ENCODE measurements at places on chromosomes 5 and 9.
A peak's percentile ranks its signal among the peaks of the same experiment; 100 is the strongest.

DNA sequence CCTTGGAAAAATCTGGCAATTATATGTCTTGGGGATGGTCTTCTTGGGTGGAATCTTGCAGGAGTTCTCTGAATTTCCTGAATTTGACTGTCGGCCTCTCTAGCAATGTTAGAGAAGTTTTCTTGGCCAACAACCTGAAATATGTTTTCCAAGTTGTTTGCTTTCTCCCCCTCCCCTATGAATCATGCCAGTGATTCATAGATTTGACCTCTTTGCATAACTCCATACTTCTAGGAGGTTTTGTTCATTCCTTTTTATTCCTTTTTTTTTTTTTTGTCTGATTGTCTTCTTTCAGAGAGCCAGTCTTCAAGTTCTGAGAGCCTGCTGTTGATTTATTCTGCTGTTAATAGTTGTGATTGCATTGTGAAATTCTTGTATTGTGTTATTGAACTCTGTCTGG lies 56.7 kb upstream of the SLC44A1 start:
- no peak for DNase-seq

- no peak for DNase-seq
Measured at GRCh38 chr5:6218517-6218916, 159.8 kb downstream of the MED10 start.

GRCh38 chr5:143471041-143471509 lies 67.6 kb upstream of the NR3C1 start:
- DNase-seq, result no peak

DNA sequence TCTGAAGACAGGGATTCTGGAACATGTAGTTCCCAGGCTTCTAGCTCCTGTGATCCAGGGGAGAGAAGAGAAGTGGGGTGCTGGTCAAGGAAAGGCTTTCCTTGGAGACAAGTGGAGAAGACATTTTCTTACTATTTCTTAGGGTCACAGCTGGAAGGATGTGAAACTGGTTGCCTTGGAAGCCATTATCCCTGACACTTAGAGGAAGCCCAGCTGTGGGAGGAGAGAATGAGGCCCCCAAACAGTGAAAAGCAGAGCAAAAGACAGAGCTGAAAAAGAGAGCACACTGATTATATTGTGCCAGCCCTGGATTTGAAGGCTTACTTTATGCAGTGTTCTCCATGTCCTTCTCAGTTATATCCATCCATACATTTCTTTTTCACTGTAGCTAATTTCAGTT lies 17.5 kb upstream of the SHB start:
- DNase-seq, result no peak

GRCh38 chr5:145846081-145846480 lies 10.9 kb upstream of the PRELID2 start:
- no peak for DNase-seq

DNA sequence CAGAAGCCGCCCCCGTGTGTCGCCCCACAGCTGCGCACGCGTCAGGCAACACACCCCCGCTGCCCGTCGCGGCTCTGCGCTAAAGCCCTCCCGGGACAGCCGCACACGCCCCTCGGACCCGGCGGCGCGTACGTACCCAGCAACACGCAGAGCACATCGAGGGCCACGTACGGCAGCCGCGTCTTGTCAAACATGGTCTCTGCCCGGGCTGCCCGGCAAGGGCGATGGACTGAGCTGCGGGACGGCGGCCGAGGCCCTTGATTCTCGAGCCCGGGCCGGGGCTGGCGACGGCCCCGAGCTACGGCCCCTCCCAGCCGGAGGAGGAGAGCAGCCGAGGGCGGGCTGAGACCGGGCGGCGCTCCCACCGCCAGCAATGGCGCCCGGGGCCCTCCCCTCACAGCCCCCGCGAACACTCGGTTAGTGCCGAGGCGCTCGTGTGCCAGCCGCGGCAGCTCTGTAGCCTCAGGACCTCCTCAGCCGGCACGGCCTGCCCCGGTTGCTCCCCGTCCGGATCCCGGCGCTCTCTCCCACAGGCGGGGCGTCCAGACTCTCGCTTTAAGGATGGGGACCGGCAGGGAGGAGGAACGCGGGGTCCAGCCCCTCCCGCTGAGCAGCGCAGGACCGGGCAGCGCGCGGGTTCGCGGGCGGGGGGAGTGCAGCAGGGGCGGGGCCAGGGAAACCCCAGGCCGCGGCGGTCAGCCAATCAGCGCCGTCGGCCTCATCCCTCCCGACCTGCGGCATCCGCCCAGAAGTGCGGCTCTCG lies at the start of gene PLPP1:
PLPP1 (minus strand) TSS at position 529 of the 763 bp plus-strand sequence; CDS start at position 194, 335 bp downstream.
- DNase-seq, result peak; percentile 88

- DNase-seq, result no peak
Measured at GRCh38 chr5:80057921-80058320, 22.8 kb downstream of the THBS4 start.

DNA sequence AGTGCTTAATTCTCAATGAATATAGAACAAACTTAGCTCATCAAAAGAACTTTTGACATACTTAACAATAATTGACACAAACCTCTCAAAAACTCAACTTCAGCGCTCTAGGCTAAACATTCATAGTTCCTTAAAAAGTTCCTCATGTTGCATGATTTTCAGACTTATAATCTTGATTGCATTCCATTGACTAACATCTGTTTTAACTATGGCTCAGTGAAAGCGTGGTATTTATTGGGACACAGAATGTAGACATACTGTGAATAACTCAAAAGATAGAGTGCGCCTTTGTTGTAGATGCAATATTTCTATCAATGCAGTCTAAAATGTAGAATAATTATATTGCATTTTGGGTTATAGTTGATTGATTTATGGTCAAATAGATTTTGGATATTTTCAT lies 227.1 kb upstream of the HAPLN1 start:
- no peak for DNase-seq

DNA sequence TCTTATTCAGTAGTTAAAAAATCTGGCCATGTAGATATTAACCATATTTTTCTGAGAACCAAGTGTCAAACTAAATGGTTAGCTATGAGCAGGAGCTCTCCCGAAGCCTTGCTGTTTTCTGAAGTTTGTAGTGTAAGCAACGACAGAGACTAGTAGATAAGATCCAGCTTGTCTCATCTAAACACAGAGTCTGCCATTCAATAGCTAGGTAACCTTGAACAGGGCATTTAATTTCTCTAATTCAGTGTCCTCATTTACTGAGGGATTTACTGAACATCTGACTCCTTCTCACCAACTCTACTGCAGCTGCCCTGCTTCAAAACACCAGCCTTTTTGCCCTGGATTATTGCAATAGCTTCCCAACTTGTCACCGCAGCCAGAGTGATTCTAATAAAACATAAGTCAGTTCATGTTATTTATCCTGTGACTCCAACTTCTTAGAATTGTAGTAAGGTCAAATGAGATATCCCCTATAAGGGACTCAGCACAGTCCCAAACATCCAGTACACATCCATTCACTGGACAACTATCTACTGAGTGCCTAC lies 337.0 kb downstream of the PLK2 start:
- no peak for DNase-seq

DNA sequence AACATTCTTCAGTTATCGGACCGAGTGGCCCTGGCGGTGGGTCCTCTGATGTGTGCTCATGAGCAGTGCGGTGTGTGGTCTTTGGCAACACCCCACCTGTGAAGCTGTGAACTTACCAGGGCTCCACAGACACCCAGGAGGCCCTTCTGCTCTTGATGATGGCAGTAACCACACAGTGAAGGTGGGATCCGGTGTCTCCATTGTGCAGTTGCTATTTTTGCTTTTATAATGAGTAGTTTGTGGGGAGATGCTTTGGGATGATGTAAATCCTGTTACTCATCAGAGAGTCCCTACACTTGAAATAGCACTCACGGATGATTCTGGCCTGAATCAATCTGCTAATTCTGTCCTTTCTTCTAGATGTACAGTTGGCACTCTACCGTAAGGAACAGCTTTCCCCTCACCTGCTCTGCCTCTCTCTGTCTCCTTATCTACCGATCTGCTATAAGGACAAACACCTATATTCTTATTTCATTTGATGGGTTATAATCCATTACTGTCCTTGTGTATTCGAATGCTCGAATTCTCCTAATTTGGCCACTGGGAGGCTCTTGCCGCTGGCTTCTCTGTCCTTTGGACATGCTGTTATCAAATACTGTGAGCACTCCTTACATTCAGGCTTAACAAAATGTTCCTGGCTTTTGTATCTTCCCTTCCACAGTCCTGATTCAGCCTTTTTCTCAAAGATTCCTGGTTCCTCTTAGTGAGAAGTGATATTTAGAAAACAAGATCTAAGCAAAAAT lies 20.2 kb downstream of the ATPSCKMT start:
- DNase-seq, result no peak

GRCh38 chr5:145764325-145764724 lies 70.8 kb downstream of the PRELID2 start:
- DNase-seq, result no peak

DNA sequence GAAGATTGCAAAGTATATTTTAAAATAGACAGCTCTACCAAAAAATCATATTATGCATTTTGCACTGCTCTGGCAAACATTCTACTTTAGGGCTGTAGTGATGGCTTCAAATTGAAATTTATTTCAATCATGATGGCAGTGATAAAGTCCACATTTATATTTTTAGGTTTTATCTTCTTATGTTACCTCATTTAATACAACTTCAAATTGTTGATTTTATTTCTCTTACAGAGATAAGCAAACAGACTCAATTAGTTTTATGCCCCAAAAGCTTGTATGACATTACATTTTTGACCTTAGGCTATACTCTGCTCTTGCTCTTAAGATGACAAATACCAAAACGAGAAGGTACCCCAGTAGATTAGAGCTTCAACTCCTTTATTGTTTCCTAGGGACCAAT lies 87.4 kb downstream of the CYLC2 start:
- no peak for DNase-seq

DNA sequence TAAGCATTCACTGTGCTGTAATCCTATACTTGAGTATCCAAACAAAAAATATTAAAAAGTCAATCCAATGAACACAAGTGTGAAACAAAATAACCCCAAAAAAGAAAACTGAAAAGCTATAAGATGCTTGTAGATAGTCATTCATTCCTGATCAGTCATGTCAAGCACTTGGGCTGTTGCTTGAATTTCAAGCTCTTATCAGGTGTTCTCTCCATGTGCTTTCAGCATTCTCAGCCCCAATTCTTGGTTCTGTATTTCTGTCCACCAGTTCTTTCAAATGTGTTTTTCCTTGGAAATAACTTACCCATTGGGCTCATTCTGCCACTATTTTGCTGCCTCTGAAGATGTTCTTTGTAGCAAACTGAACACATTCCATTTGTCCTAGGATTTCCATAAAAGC lies 4.7 kb downstream of the ZFAND5 start:
- no peak for DNase-seq

DNA sequence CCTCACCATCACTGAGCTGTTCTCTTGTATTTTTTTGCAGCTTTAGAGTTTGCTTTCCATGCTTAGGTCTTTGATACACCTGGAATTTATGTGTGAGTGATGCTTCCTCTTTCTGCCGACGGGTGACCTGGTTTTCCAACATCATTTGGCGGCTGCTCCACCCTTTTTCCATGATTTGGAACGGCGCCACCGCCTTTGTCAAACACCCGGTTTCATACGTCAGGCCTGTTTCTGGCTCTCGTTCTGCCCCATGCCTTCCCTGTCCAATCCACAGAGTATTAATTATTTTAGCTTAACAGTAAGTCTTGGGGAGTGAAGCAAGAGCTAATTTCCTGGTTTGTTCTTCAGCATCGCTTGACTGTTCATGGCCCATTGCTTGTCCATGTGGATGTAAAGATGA lies 30.2 kb downstream of the CACNA1B start:
- no peak for DNase-seq

GRCh38 chr9:16545639-16546038 lies 324.8 kb downstream of the BNC2 start:
- no peak for DNase-seq

GRCh38 chr9:110175275-110175968 lies 32.5 kb downstream of the C9orf152 start:
- DNase-seq, result no peak

DNA sequence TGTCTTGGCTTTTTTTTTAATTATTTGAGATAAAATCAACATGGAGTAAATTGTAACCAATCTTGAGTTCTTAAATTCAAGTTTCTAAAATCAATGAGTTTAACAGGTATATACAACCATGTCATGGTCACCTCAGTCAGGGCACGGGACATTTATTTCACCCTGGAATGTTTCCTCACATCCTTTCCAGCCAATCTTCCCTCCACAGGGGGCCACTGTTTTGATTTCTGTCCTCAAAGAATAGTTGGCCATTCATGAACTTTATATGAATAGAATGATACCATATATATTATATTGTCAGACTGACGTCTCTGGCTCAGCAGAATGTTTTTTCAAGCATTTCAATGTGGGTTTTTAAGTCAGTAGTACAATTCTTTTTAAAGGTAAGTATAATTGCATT lies 806 bp downstream of the ZNF474 start:
- no peak for DNase-seq

GRCh38 chr5:1207555-1207954 lies 6.2 kb downstream of the SLC6A19 start:
- DNase-seq, result no peak

GRCh38 chr5:132766806-132767055 lies 10.3 kb downstream of the SEPTIN8 start:
- DNase-seq, result no peak

DNA sequence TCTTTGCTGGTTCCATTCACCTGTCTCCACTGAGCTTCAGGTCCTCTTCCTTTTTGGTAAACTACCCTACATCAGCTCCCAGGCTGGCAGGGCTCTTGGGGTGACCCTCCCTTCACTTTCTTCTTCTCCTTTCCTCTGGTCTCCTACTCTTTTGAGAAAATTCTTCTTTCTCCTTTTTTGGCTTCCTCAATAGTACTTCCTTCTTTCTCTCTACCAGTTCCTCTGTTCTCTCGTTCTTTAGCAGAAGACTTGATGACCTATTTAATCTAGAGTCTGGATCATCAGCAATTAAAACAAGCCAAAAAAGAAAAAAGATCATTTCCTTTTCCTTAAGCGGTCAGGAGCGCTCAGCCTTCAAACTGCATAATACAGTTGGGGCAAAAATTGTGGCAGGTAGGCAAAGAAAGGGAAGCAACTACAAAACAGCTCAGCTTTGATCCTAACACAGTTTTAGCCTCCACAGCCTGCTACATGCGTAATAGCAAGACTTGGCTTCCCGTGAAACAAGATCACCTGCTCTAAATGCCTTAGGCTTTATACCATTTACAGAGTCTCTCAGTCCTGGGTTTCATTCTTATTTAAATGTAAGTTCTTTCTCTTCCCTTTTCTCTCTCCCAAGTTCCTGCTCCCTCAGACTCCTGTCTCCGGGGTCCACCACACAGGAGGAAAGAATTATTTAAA lies 14.0 kb upstream of the GSN start:
- no peak for DNase-seq

GRCh38 chr9:104866191-104866590 lies 61.8 kb downstream of the ABCA1 start:
- no peak for DNase-seq

GRCh38 chr5:36452424-36453006 lies 150.8 kb upstream of the RANBP3L start:
- DNase-seq, result no peak

GRCh38 chr5:136191304-136192014 lies 1.5 kb downstream of the SMIM32 start:
- no peak for DNase-seq

GRCh38 chr5:9447691-9448090 lies 98.2 kb downstream of the SEMA5A start:
- DNase-seq, result no peak

- no peak for DNase-seq
Measured at GRCh38 chr9:34240006-34240405, 61.2 kb downstream of the UBAP1 start.

All from activated CD4-positive, alpha-beta T cell treated with anti-CD3 and anti-CD28 coated beads, Interleukin-10, Interleukin-2, amounts not matched to agents 100 ng/mL and 50 ng/mL, durations not matched to agents 16 hours and 8 hours (primary cell).